Activated CD4-positive, CD25-positive, alpha-beta regulatory T cell (primary cell): ENCODE measurements at places on chromosomes 7 and 10.

GRCh38 chr7:75635036-75635435 is 103.7 kb downstream of the HIP1 start:
- DNase-seq = no peak

- no peak for DNase-seq
Observed at GRCh38 chr7:111384065-111384891, 178.0 kb downstream of the IMMP2L start.

- DNase-seq = no peak
Observed at GRCh38 chr10:131806146-131806545, 94.7 kb upstream of the PPP2R2D start.

- no peak for DNase-seq
Observed at GRCh38 chr7:119102291-119102690, 877.8 kb downstream of the ANKRD7 start.

GRCh38 chr7:138025215-138026186 is 23.6 kb upstream of the CREB3L2 start:
- no peak for DNase-seq

GRCh38 chr7:116630357-116630756 is 41.6 kb upstream of the MET start:
- no peak for DNase-seq
